Ecto neural progenitor cell (in vitro differentiated cells): ENCODE measurements at places on chromosomes 5 and 9.

DNA sequence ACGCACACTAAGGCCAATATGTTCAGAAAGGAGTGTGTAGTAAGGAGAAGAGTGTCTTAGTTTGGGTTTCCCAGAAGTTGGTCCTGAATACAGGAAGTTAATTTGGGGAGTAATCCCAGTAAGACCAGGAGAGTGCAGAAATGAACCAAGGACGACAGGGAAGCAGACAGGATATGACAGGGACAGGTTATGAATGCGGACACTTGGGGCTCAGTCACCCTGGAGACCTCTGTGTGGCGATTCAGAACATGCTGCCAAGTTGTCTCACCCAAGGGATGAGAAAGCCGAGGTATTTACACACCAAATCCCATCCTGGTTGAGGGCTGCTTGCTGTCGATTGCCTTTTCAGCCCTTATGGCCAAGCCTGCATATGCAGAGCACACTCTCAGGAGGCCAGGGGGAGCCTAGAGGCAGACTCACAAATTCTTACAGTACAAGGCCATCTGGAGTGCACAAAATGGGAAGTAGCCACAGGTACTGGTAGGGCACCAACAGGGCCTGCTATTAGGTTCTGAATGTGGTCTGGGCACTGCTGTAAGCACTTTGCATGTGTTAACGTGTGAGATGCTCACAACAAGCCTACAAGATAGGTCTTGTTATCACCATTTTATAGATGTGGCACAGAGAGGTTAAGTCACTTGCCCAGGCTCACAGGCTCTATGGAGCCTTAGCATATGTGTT lies 233.1 kb upstream of the ANKRD55 start:
- DNase-seq: no peak

GRCh38 chr5:68482199-68482598 lies 266.6 kb downstream of the PIK3R1 start:
- DNase-seq: no peak

DNA sequence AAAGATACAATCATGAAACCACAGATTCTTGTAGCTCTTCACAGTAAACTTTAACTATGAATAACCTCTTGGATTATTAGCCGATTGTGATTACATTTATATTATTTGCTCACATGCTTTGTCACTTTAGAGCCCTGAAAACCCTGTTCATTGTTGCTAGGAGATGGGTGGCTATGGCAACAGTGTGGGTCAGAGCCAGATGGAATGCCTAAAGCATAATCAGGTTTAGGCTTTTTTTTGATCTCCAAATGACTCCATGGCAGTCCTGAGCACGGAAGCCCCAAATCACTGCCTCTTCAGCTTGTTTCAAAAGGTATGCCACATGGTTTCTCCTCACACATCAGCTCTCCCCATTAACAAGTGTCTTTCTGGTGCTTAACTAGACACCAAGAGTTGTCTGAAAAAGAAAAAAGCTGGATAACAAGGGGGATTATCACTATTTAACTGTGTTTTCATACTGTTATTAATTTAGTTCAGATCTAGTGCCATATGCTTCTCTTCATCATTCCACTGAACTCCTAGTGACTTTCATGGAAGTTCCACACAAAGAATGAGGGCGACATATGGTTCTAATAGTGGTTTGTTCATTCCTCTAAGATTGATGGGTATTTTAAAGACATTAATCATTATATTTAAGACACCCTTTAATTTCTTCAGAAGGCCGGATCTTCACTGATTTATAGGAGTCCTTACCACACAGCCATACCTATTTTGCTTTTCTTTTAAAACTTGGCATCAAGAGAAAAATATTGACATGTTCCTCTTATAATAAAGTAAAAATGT lies 88.8 kb upstream of the PAM start:
- peak; percentile 66 for DNase-seq

- DNase-seq: no peak
Measured at GRCh38 chr9:129547869-129548570, 72.9 kb downstream of the C9orf50 start.

DNA sequence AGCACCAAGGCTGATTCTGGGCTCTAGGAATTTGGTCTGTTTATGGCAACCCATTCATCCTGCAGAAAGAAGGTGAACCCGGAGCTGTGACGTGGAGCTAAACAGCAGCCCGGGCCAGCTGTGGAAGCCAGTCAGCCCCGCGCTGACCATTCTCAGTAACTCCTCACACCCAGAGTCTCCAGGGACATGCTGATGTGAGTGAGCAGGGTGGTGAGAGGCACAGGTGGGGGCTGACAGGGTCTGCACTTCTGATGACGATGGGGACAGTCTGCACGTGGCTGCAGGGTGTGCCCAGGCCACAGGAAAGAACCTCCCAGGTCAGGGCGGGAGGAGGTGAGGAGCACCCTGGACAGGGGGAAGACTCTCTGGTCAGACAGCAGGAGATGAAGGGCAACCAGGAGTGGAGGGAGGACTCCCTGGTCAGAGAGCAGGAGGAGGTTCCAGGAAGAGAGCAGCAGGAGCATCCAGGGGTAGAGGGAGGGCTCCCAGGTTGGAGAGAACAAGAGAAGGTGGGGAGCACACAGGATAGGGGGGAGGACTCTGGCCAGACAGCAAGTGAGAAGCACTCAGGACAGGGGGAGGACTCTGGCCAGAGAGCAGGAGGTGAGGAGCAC lies 26.1 kb upstream of the SLC6A3 start:
- no peak for DNase-seq

DNA sequence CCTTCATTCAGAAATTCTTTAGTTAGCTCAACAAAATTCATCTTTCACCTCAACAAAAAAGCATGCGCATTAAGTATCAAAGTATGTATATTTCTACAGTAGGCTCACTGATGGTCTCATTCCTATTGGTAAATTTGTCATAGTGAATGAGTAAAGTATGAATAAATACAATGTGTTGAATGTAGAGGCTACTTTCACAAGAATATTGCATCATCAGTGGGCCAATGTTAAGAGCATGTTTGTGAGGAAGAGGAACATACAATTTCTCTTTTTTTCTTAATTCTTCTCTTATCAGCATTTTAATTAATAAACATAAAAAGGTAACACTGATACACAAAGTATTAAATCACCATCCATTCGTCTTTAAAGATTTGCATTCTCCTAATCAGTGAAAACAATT lies 505.1 kb downstream of the CETN3 start:
- no peak for DNase-seq

GRCh38 chr5:150036513-150036912 lies 36.0 kb downstream of the HMGXB3 start:
- DNase-seq: no peak

DNA sequence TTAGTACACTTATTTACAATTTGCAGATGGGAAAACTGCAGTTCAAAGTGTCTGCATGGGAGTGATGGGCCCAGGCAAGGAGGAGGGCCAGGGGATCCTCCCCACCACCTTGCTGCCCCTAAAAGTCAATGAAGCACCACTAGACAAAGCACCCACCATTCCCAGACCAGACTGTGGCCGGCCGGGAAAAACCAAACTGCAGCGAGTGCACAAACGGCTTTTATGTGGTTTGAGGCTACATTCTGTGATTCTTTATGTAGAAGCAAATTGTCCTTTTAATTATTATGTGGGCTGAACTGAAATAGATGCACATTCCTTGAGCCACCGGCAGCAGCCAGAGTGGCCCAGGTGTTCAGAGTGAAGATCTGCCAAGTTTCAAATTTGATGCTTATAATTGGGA lies 585.3 kb upstream of the KLF4 start:
- DNase-seq: no peak

- DNase-seq: no peak
Measured at GRCh38 chr9:1285526-1285925, 235.4 kb downstream of the DMRT2 start.

DNA sequence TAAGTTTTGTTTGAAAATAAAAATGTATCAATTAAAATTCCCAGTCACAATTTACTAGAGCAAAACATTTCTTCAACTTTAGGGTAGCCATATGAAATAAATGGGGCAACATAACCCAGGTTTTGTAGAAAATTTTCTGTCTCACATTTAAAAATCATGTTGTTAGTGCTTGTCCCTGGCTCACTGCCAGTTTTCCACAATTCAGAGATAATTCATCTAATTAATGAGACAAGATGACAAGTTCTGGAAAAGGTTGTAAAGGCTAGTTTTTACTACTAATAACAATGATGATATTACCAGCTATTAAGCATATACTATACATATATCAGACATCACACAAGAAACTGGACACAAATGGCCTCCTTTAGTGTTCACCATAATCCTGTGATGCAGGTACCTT lies 45.9 kb downstream of the MEGF9 start:
- DNase-seq: no peak

DNA sequence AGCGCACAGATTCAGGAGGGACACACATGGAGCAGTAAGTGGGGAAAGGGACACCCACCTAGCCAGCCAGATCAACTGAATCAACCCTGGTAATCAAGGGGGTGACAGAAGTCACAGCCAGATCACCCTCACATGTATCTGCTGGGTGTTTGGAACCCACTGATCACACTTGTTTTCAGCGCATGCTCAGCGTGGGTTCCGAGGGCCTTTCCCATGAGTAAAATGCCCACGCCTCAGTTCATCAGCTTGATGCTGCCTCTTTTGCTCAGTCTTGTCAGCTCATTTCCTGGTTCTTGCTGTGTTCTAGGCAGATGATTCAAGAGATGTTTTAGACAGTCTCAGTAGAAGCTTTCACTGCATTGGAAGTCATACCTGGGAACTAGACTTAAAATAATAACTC lies 123.2 kb upstream of the SLC30A5 start:
- no peak for DNase-seq

GRCh38 chr5:112685931-112686330 lies 51.8 kb upstream of the APC start:
- no peak for DNase-seq

GRCh38 chr9:87792831-87793288 lies 66.9 kb downstream of the CTSL start:
- no peak for DNase-seq

GRCh38 chr9:133728856-133729616 lies 9.1 kb downstream of the SARDH start:
- peak; percentile 19 for DNase-seq

DNA sequence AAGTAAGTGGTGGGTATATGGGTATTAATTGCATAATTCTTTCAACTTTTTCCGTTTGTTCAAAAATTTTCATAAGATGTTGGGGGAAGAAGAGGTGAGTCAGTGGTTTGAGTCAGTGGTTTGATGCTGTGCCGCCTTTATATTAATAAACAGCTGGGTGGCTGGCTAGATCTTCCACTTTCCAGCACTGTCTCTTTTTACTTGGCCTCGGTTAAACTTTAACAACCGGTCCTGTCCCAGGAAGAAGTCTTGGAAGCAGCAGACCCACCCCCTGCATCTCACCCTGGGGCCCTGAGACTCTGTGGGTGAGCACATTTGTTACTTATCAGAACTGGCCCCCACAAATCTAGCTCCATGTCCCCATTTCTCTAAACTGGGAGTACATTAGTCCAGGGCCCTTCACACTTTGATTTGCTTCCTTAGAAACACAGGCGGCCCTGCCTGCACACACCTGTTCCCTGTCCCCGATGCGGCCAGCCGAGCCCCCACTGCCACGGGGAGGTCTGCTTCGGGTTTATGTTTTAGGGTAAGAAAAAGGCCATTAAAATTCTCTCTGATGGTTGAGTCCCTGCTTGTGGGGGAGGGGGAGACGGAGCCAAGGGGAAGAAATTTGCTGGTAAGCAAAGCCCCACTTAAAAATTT lies 90.7 kb downstream of the PTCH1 start:
- no peak for DNase-seq

GRCh38 chr5:77360381-77360780 lies 131.7 kb downstream of the WDR41 start:
- DNase-seq: no peak

GRCh38 chr9:96031916-96032534 lies 156.5 kb downstream of the ERCC6L2 start:
- DNase-seq: no peak

GRCh38 chr9:89187541-89187940 lies 8.9 kb upstream of the SHC3 start:
- no peak for DNase-seq

GRCh38 chr9:124299515-124300090 lies 41.9 kb downstream of the NEK6 start:
- no peak for DNase-seq

DNA sequence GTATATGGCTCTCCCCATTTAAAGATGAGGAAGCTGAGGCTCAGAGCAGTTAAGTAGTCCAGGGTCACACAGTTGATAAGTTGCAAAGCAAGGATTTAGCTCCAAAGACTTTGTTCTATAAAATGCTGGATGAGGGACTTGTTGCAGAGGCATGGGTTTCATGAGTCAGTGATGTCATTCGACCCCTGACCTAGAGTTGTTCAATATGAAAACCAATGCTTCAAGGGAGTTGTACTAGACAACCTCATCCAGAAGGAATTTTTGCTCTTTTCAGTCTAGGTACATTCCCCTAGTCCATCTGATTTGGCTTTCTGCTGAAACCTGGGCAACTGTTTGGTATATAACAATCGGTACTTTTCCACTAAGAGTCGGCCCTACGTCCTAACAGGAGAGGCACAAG lies 550.4 kb downstream of the EBF1 start:
- DNase-seq: no peak

- no peak for DNase-seq
Measured at GRCh38 chr5:133635051-133635450, 22.7 kb upstream of the FSTL4 start.

GRCh38 chr9:16833296-16833835 lies 37.1 kb downstream of the BNC2 start:
- no peak for DNase-seq

- no peak for DNase-seq
Measured at GRCh38 chr9:81476813-81477490, 212.4 kb downstream of the TLE1 start.

GRCh38 chr9:107266624-107267368 lies 16.3 kb upstream of the RAD23B start:
- DNase-seq: no peak

GRCh38 chr9:79974806-79975422 lies 403.1 kb downstream of the TLE4 start:
- DNase-seq: no peak

DNA sequence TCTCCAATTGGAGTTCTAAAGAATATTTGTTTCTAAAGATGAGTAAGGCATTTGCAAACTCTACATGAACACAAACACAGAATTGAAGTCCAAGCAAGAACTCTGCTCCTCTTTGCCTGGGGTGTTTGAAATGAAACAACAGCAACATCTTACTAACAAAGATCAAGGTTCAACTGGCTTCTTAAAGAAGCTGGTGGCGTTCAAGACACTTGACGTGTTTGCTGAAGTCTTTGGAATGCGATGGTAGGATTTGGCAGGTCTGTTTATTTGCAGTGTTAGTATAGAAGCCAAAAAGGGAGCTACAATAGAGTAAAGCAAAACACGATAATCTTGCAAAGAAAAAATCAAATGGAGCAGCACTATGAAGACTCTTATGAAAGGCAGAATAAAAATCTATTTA lies 94.9 kb downstream of the BASP1 start:
- no peak for DNase-seq

GRCh38 chr5:58999804-59000203 lies 416.9 kb downstream of the RAB3C start:
- DNase-seq: no peak
